ENCODE measurements at places on chromosomes 2 and 18.

- DNase-seq: no peak
Observed at GRCh38 chr18:24538414-24539264, 78.2 kb downstream of the HRH4 start.

DNA sequence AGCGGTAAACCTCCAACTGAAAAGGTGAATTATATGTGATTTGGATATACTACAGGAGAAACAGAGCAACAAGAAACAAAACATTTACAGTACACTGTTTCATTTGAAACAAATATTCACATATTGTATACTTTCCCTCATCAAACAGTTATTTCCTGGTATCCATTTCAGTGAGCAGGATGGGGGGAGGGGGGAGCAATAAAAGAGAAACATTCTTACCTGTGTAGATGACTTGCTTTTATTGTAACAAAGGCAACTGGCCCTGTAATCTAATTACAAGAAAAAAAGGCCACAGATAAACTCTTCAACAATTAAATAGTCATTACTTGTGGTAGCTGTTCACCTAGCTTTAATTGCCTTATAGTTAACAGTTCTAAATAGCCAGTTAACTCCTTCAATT lies 3.9 kb upstream of the PPP1CB start:
- DNase-seq: no peak

DNA sequence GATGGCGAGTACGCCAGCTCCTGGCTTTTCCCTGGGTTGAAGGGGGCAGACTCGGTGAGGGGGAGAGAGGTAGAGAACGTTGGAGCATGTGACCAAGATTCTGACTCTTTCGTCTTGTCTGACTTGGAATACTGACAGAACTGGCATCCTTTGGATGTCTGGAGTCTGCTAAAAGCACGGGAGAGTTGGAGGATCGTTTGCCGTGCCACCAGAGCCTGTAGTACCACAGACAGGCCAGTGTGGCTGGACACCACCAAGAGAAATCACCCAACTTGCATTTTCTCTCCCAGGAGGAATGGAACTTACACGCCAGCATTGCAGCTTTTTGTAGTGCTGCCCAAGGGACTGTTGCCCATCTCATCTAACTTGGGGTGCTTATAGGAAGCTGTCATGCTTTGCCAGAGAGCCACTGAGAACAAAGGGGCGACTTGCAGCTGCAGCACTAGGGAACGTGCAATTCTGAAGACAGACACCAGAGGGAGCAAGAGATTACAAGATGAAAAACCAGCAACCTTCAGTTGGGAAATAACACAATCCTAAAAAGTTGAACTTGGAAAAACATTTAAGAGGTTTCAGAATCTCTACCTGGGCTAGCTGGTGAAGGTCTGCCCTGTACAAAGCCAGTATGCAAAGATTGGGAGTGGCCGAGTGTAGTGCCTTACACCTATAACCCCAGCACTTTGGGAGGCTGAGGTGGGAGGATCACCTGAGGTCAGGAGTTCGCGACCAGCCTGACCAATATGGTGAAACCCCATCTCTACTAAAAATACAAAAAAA lies 24.1 kb downstream of the PSMG2 start:
- peak; percentile 76 for DNase-seq

- DNase-seq: no peak
Observed at GRCh38 chr2:101253013-101253702, 472 bp downstream of the CNOT11 start.

- no peak for DNase-seq
Observed at GRCh38 chr18:29925566-29925965, 1117.0 kb downstream of the DSC3 start.

DNA sequence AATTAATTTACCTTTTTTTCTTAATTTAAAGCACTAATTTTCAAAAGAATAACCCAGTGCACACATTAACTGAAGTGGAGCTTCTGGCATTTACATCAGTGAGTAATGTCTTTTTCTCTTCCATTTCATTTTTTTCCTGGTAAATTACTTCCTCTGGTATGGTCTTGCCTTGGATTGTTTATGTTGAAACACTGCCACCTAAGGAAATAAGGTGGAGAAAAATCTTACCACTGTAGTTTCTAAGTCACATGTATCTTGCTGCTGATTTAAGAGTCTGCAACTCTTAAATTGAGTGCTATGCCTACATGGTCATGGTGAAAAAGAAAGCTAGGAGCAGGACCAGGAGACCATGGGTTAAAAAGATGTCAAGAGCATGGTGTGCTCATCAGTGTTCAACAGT lies 51.0 kb downstream of the TTC27 start:
- DNase-seq: no peak

GRCh38 chr2:231934441-231935206 lies 8.4 kb upstream of the NPPC start:
- peak; percentile 34 for DNase-seq

DNA sequence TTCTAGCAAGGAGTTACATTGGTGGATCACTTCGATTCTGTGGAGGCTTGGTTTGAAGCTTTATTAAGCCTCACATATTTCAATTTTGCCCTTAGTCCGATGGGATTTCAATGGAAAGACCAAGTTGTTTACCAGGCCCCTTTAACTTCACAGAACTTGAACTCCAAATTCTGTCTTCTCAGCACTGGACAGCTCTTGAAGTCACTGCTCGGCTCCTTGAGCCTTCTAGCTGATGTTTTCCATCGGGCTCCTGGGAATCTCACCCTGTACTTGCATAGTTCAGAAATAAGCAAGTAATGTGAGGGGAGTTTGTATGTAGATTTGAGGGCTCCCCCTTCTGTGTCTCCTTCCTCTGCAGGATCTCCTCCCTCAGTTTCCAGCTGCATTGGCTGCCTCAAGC lies 15.1 kb downstream of the OXER1 start:
- DNase-seq: no peak

DNA sequence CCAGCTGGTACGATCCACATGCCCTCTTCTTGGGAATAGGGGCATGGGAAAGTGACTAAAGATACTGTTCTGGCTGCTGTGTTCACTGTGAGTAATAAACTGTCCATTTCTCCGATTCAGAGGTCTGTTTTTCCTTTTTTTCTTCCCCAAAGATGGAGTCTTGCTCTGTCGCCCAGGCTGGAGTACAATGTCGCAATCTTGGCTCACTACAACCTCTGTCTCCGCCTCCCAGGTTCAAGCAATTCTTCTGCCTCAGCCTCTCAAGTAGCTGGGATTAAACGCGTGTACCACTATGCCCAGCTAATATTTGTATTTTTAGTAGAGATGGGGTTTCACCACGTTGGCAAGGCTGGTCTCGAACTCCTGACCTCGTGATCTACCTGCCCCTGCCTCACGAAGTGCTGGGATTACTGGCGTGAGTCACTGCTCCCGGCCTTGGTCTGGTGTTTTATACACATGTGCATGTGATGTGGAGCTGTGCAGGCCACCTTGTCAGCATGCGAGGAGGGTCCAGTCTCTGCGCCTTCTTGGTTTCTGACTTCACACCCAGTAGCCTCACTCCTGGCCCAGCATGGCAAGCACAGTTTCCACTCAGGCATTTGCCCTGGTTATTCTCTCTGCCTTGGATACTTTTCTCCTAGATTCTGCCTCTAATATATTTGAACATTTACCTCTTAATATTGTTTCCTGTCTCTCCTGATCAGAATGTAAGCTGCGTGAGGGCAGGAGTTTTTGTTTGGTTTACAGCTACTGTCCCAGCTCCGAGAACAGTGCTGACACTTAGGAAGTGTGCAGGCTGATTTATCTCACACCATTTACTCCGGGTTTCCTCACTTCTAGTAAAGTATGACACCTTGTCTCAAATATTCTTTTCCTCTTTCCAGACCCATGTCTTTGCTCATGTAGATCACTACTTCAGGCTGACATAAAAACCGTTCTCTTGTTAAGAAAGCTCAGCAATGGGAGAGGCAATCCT lies 19.7 kb downstream of the PTPN18 start:
- no peak for DNase-seq

Data from ecto neural progenitor cell (in vitro differentiated cells).